Upper lobe of left lung (tissue), 6 donors: ENCODE measurements at places on chromosomes 7 and 10.

DNA sequence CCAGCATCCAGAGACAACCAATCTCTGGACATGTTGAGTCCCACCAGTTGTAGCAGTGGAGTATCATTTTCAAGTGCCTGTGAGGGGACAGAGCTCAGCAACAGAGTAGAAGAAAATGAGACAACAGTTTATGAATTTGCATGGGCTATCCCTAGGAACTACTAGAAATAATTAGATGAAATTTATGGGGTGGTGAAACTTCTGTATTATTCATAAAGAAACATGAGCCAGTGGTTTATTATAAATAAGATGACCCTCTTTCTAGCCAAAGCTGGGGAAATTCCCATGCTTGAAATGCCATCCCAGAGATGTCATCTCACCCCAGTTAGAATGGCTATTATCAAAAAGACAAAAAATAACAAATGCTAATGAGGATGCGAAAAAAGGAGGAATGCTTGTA lies 55.1 kb upstream of the ITGB8 start:
- no peak overlapping the region for H3K4me3 ChIP-seq
- H3K27me3 ChIP-seq = no peaks in the 10 kb centered on the region
- H3K4me1 ChIP-seq = no peaks in the 10 kb centered on the region
- DNase-seq = no peak
- no peak overlapping the region for H3K27ac ChIP-seq

DNA sequence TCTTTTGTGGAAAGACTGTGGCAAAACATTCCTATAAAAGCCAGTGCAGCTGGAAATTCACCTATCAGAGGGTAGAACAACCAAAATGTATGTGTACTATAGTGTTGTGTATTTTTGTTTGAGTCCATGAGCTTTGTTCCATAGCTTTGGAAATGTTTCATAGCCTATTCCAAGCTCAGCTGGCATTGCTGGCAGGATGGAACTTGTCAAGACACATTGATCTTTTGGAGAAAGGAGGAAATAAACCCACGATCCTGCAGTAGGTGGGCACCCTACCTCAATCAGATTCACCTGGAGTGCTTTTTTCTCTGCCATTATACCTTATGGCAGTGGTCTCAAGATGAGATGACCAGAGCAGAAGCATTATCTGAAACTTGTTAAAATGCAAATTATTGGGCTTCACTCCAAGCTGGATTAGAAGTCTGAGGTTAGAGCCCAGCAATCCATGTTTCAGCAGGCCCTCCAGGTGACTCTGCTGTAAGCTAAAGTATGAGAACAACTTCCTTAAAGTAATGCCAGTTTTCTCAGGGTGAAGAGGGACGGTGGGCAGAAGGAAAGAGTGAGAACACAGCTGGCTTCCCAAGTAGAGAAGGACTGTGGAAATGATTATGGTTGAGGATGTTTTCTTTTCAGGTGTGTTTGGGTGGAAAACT lies 30.3 kb upstream of the CDK1 start:
- H3K27ac ChIP-seq = no peak overlapping the region
- DNase-seq = no peak
- H3K36me3 ChIP-seq = no peaks in the 10 kb centered on the region
- no peaks in the 10 kb centered on the region for H3K4me1 ChIP-seq

GRCh38 chr7:14836006-14836405 lies 66.5 kb downstream of the DGKB start:
- no peaks in the 10 kb centered on the region for H3K27me3 ChIP-seq
- no peaks in the 10 kb centered on the region for H3K4me1 ChIP-seq
- H3K27ac ChIP-seq = no peak overlapping the region

DNA sequence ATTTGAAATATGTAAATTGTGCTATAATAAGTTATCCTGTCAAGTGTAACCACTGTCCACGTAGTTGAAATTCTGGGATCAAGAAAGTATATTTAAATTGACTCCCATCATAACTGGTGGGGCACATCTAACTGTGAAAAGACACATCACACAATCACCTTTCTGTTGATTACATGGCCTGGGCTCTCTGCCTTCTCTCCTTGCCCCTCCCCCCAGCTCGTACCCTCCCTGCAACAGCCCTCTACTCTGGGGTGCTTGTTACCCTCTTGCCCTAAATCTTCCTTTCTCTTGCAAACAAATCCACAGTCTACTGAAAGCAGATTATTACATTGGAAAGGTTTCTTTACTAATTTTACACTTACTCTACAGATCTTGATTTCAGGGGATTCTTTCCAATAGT lies 56.3 kb downstream of the CCDC186 start:
- H3K27ac ChIP-seq = no peak overlapping the region
- DNase-seq = no peak
- no peaks in the 10 kb centered on the region for H3K4me1 ChIP-seq
- H3K27me3 ChIP-seq = no peaks in the 10 kb centered on the region

DNA sequence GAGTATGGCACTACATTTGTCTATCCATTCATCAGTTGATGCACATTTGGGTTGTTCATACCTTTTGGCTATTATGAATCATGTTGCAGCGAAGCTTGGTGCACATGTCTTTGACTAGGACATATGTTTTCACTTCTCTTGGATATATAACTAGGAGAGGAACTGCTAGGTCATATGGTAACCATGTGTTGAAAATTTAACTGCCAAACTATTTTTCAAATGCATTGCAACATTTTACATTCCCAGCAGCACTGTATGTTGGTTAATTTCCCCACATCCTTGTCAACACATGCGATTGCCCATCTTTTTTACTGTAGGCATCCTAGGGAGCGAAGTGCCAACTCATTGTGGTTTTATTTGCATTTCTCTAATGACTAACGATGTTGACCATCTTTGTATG lies 183.4 kb downstream of the PRKCQ start:
- H3K27ac ChIP-seq = peak overlapping the region; percentile 2
- no peak for DNase-seq
- H3K27me3 ChIP-seq = no peaks in the 10 kb centered on the region
- no peak overlapping the region for H3K4me3 ChIP-seq
- H3K4me1 ChIP-seq = peaks cover 18% of the 10 kb centered on the region

DNA sequence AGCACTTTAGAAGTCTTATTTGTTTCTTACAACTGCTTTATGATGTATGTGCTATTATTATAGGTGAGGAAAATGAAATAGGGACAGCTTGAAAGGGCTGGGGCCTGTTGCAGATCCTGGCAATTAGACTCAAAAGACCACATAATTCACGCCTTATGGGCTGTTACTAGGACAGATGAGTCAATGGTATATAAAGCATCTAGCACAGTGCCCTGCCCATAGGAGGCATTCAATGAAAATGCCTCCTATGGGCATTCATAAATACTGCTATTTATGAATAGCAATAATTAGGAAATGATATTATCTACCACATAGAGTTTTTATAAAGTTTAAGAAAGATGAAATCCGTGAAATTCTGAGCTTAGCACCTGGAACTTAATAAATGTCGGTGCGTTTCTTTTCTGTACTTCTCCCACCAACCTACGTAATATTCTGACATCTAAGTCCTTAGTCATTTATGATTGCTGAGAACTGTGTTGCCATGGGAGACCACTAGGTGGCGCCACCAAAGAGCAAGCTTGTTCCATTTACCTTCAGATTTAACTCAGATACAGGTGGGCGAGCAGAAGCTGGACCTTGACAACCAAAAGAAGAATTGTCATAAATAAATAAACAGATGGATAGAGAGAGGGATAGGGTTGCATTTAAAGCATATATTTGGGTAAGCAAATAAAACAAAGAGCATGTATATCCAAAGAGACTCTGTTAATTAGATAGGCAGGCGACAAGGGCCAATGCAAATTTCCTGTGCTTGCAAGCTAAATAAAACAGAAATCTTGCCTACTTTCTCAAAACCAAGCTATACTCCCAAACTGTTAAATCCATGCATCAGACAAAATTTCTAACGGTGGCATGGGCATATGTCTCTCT lies 699.9 kb downstream of the INHBA start:
- peak; percentile 60 for DNase-seq
- H3K4me3 ChIP-seq = no peak overlapping the region
- no peaks in the 10 kb centered on the region for H3K27me3 ChIP-seq
- no peak overlapping the region for H3K27ac ChIP-seq

DNA sequence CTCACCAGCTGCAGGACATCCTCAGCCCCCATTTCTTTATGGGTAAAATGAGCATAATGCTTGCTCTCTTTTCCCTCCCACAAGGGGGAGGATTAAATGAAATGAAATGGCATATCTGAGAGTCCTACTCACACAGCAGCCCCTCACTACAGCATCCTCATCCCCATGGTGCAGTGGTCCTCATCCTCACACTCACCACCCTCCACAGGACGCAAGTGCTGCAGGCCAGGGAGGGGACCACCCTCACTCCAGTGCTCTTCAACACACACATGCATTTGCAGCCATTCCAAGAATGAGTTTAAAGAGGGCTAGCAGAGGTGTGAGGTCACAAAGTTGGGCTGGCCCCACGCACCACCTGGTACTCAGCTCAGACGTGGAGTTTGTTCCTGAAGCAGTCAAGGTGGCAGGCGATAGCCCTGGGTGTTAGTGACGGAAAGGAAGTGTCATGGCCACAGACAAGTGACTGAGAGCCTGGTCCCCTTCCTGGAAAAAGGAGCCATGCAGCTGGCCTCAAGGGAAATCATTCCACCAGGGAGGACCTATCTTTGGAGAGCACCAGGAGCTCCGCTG lies 234.0 kb downstream of the TNS3 start:
- no peak overlapping the region for H3K27ac ChIP-seq
- no peak for DNase-seq
- no peaks in the 10 kb centered on the region for H3K4me1 ChIP-seq
- H3K4me3 ChIP-seq = no peak overlapping the region

DNA sequence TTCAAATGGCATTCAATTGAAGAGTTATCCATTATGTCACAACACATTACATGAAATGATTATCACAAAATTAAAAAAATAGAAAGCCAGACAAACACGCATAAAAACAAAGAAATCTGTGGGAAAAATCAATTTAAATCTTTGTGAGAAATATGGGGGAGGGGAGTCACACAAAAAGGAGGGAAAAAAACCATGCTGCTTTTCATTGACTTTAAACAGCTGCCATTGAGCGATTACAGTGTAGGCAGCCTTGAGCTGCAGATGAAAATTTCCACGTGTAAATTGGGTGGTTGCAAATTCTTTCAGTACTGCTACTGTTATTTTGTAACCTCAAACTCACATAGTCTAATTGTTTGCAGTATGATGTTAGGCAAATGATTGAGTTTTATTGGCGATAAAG lies 889.9 kb upstream of the PHF14 start:
- DNase-seq = no peak
- H3K27ac ChIP-seq = no peak overlapping the region
- H3K4me1 ChIP-seq = no peaks in the 10 kb centered on the region
- H3K36me3 ChIP-seq = no peaks in the 10 kb centered on the region
- no peaks in the 10 kb centered on the region for H3K27me3 ChIP-seq

DNA sequence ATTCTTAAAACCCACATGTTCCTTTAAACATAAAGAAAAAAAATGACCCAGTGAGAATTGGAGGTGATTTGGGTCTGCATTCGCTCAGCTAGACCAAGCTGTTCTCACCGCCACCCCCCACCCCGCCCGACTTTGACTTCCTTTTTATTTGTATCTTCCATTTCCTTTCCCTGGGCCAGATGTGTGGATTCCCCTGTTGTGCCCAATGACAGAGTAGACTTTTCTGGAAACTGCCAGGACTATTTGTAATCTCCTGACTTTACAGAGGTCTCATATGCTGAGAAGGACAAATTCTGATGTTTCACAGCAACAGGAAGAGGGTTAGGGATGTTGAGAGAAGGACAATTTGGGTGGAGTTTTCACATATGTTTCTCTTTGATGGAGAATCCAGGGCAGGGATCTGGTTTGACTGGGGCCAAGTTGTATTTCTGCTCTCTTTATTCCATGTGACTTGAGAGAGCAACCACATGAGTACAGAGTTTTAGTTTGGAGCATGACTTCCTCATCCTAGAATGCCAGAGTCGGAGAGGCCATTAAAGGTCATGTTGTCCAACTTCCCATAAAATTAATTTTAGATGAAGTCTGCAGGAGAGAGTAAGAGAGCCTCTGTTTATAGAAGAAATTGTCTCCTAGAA lies 1023.2 kb downstream of the LRMDA start:
- H3K36me3 ChIP-seq = no peaks in the 10 kb centered on the region
- no peak for DNase-seq
- H3K27ac ChIP-seq = peak overlapping the region; percentile 36
- no peak overlapping the region for H3K4me3 ChIP-seq

DNA sequence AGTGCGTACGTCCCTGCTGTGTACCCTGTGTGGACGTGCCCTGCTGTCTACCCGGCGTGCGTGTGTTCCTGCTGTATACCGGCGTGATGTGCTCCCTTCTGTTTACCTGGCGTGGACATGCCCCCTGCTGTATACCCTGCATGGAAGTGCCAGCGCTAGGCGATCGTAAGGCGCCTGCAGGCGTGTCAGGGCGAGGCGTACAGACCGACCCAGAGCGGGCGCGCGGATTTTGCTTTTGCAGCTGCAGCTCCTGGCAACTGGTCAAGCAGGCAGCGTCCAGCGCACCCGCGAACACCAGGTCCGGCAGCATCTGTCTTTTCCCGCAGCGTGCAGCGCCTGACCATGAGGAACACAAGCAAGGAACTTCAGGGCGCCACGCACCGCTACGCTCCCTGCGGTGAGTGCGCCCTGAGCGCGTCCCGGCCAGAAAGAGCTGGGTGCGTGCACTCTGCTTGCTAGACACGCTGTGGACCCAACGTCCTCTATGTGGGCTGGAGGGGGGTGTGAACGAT lies 680 bp downstream of the C7orf57 start:
- H3K27ac ChIP-seq = no peak overlapping the region
- H3K4me1 ChIP-seq = peaks cover 15% of the 10 kb centered on the region
- peak; percentile 24 for DNase-seq
- H3K4me3 ChIP-seq = peak overlapping the region; percentile 62
- H3K36me3 ChIP-seq = no peaks in the 10 kb centered on the region
- no peaks in the 10 kb centered on the region for H3K27me3 ChIP-seq

GRCh38 chr10:15624401-15625196 lies 95.1 kb downstream of the ITGA8 start:
- no peaks in the 10 kb centered on the region for H3K27me3 ChIP-seq
- H3K27ac ChIP-seq = peak overlapping the region; percentile 34
- no peak for DNase-seq
- no peak overlapping the region for H3K4me3 ChIP-seq
- H3K36me3 ChIP-seq = no peaks in the 10 kb centered on the region
